ENCODE measurements at places on chromosomes 1 and 21.

GRCh38 chr1:91053630-91054029 lies 31.8 kb upstream of the ZNF644 start:
- DNase-seq = no peak

DNA sequence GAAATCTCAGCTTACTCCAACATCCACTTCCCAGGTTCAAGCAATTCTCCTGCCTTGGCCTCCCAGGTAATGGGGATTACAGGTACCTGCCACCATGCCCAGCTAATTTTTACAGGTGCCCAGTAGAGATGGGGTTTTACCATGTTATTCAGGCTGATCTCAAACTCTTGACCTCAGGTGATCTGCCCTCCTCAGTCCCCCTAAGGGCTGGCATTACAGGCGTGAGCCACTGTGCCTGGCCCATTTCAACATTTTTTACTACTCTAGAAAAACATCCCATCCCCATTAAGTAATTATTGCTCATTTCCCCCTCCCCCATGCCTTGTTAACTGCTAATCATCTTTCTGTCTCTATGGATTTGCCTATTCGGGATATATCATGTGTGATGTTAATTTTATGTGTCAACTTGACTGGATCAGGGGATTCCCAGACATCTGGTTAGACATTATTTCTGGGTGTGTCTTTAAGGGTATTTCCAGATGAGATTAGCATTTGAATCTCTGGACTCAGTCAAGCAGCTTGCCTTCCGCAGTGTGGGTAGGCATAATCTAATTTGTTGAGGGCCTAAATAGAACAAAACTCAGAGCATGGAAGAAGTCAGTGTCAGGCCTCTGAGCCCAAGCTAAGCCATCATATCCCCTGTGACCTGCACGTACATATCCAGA lies 33.0 kb upstream of the ZBTB8B start:
- no peak for DNase-seq

GRCh38 chr21:42215942-42216725 lies 2.8 kb upstream of the ABCG1 start:
- DNase-seq = no peak

DNA sequence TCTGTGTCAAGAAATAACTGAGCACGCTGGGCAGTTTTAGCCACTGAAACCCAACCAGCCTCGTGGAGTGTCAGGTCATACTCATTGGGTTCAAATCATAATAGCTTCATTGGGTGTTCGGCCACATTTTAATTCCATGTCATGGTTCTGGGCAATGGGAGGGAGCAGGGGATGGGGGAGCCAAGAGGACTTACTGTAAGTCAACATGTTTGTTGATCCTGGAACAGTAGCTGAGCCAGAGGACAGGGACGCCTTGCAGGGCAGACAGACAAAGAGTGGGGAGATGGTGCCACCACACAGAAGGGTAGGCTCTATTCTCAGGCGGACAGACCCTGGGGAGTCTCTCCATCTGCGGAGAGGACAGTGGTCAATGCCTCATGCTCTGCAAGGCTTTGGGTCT lies 161.1 kb downstream of the ZBTB18 start:
- DNase-seq = no peak

DNA sequence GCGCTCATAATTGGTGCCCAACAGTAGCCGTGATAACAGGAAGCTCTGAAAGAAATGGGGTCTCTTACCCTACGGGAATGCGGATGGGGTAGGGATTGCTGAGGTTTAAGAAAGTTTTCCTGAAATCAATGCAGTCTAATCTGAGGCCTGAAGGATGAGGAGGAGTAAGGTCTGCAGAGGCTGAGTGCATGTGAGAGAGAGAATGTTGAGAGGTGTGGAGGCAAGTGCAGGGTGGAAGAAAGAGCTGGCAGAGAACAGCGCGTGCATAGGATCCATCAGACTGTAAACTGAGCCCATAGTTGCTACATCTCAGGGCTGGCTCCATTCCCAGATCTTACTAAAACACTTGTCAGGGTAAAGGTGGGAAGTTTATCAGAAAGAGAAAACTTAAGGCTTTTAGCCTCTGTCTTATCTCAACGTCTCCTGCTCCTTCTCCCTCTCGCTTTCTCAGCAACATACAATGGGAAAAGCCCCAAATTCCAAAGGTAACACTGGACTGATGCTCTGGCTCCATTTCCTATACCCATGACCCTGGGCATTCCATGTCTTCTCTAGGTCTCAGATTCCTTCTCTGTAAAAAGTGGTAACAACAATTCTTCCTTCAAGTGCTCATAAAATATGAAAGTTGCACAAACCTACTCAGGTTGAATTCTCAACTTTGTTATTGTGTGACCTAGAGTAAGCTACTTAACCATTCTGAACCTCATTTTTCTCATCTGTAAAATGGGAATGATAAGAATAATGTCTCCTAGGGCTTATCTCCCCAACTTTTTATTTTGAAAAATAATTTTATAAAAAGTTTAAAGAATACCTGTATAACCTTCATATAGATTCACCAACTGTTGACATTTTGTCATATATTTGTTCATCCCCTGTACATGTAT lies 75.2 kb downstream of the SH3GLB1 start:
- no peak for DNase-seq

- no peak for DNase-seq
Measured at GRCh38 chr1:199857108-199857507, 170.4 kb upstream of the NR5A2 start.

- no peak for DNase-seq
Measured at GRCh38 chr1:64038119-64038518, 165.3 kb upstream of the UBE2U start.

GRCh38 chr1:88983791-88984559 lies 8.5 kb downstream of the KYAT3 start:
- DNase-seq = no peak

DNA sequence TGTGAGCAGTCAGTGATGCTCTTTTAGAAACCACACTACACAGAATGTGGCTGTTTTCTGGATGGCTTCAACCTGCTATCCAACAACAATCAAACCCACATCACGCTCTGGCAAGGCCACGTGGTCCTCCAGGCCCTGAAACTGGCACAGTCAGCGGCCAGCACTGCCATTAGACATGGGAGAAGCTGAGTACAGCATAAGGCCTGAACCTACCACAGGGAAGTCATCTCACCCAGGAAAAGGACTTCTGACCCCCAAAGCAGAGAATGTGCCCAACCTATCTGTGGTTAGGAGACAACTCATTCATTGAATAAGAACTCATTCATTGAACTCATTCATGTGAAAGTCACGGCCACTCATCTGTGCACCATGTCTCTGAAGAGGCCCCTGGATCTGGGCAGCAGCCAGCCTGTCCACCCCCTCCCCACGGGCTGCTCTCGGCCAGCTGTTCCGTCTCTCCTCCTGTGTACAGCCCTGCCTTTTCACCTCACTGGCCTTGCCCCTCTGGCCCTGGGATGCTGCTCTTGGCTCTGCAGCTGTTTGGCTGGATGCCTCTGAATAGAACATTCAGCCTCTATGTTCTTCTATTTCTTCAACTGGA lies 41.1 kb downstream of the C1orf198 start:
- no peak for DNase-seq

DNA sequence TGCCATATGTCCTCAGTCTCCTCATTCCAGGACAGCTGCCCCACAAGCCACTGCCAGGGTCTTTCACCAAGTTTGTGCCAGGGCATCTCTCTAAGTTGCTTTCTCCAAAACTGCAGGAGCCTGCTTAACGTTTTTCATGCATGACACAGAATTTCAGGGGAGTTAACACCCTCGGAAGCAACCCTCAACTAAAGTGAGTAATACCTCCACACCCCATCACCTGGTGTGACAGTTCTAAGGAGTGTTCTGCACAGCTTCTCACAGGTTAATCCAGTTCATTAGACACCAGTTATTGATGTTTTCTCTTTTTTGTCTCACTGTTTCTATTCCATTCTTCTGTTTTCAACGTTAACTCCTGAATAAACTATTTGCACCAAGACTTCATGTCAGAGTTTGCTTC lies 115.0 kb downstream of the BACH1 start:
- DNase-seq = no peak

DNA sequence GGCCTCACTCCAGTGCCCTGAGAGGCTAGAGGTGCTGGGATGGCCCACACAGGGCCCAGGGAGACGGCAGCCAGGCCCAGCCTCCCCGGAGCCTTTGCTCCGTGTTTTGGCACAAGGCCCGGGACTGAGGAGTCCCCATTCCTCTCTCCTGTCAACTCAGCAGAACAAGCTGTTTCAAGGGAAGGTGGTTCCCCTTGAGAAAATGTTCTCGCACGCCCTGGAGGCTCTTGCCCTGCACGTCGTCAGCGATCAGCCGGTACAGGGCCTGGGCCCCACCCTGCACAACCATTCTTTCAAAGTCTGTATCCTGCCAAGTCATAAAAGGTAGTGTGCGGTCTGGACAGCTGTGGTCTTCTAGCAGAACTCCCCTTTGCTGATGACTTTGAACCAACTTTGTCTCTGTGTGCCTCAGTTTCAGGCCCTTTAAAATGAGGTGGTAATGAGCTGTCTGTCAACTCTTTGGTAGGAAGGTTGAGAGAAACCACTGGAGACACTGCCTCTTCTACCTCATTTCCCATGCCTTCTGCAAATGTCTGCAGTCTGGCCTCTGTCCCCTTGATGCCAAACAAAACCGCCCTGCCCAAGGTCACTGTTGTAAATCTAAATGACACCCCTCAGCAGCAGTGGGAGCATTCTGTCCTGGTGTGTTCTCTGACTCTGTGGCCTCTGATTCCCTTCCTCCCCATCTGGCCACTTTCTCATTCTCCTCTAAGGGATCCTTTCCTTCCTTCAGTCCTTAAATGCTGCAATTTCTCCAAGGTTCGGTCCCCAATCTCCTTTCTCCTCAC lies 138.6 kb upstream of the JUN start:
- DNase-seq = no peak

GRCh38 chr1:206739411-206740076 lies 31.0 kb upstream of the IL19 start:
- no peak for DNase-seq

DNA sequence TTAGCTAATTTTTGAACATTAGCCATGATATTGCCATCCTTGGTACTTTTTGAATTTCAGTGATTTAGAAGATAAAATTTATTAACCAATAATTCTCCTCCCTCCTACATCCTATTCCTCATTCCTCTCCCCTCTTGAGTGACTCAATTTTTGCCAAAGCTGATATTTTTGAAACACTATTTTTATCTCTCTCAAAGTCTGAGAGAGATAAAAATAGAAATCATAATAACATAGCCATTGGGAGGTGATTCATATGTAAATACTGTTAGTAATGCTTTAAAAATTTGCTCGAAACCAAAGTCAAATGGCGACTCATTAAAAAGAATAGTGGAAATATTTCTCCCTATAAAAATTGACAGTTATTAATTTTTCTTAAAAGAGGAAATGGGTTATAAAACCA lies 97.4 kb downstream of the PATJ start:
- DNase-seq = no peak

GRCh38 chr1:8343464-8344001 lies 25.6 kb downstream of the SLC45A1 start:
- DNase-seq = peak; percentile 89

GRCh38 chr1:96048572-96049212 lies 672.9 kb upstream of the PTBP2 start:
- no peak for DNase-seq

DNA sequence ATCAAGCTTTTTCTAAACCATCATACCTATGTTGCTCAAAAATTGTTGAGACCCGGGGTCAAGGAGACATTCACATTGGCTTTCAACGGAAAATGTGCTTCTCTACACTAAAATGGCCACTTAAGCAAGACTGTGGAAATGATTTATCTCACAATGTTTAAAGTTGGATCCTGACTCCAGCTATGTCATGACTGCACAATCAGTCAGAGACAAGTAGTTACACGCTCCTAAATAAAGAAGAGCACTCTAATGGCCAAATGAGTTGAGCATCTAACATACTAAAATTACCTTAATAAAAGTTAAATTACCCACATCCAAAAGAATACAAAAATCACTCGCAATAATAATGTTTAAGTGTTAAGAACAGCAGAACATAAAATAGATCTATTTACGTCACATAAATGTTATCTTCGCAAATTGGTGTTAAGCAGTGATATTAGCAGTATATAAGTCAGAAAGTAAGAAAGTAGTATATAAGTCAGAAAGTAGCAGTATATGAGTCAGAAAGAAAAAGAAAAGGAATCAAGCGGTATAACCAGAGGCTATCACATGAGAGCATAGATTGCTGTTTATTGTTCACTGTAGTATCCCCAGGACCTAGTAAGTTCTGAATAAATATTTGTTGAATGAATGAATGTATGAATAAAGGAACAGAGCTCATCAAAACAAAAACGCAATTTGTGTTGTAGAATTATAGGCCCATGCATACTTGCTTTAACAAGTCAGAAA lies 28.4 kb downstream of the ZNF281 start:
- no peak for DNase-seq

GRCh38 chr21:38787461-38788274 lies 18.1 kb upstream of the ETS2 start:
- no peak for DNase-seq

DNA sequence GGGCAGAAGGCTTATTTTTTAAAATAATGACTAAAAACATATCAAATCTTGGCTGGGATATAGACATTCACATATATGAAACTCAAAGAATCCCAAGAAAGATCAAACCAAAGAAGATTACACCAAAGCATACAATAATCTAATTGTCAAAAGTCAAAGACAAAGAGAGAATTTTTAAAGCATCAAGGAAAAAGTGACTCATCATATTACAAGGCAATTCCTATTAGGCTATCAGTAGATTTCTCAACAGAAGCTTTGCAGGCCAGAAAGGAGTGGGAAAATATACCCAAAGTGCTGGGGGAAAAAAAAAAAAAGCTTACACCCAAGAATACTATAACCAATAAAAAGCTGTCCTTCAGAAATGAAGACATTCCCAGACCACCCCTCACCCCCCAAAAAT lies 375.6 kb downstream of the BRINP2 start:
- no peak for DNase-seq

DNA sequence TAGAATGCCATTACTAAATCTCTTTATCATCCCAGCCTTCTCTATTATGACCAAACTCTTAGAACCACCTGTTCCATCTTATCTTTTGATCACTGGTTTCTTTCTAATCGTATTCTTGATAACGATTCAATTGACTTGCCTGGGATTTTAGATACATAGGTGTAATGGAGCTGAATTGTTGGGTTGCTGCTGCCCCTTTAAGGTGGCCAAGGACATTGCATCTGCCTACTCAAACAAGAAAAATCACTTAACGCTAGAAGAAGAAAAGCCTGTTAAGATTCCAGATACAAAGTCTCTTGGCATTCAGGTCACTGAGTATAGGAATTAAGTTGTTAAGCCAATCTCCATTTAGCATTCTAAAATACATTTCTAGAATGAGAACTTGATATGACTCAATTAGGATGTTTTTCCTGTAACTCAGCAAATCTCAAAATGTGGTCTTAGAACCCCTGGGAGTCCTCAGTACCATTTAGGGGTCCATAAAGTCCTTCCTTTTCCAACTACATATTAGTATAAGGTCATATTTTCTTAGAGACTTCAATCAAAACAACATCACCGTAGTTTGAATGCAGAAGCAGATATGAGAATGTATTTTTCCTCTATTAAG lies 12.4 kb downstream of the NEXN start:
- DNase-seq = no peak

DNA sequence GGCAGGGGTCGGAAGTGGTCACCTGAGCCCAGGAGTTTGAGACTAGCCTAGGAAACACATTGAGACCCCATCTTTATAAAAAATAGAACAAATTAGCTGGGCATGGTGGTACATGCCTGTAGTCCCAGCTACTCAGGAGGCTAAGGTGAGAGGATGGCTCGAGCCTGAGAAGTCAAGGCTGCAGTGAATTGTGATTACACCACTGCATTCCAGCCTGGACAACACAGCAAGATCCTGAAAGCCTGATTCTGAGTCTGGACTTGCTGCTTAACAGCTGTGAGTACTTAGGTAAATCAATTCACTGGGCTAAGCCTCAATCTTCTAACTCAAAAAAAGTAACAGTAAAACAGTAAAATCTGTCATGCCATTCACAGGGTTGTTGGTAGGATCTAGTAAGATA lies 4.9 kb downstream of the TRAPPC3 start:
- no peak for DNase-seq

- DNase-seq = no peak
Measured at GRCh38 chr1:155698382-155699038, 9.6 kb downstream of the DAP3 start.

Measured in AG04450 (cell line).